ENCODE measurements at places on chromosomes 12 and 14. TPM values are rescaled to one million over a fixed set of nuclear protein-coding genes. Genes with fewer than 3 reads are reported as not detected.
A peak's percentile ranks its signal among the peaks of the same experiment; 100 is the strongest.

SLC4A8 gene
- 25.8 TPM for total RNA-seq

JAG2 gene
- total RNA-seq: 7.3 TPM

ALDH2 gene
- 91.4 TPM for total RNA-seq

CYP27B1 gene
- 3.1 TPM for total RNA-seq

CEBPE gene
- not detected for total RNA-seq

CLEC4C gene
- not detected for total RNA-seq

PMCH gene
- total RNA-seq: not detected

LALBA gene
- not detected for total RNA-seq

OTOGL gene
- total RNA-seq: 1.4 TPM

LYSET gene
- 20.0 TPM for total RNA-seq

DNA sequence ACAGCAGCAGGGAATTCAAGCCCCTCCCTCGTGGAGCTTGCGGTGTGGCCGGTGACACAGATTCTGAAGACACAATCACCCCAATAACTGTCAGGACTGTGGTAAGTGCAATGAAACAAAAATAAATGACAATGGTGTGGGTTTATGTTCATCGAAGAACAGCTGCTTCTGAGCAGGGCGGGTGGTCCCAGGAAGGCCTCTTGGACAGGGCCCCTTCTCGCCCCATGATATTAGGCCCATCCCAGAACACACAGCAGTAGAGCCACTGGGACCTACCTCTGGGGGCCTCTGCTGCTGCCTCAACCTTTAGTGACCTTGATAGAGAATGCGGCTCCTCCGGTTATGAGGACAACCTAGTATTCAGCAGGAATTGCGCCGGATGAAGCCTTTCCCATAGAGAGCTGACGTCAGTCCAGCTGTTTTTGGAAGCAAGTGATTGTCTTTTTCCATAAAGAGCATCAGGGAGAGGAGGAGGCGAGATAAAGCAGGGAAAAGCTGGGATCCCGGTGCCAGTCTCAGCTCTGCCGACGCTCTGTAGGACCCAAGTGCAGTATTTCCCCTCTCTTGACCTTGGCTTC lies 84.1 kb upstream of the BCL11B start:
- no peaks in the 10 kb centered on the region for H3K36me3 ChIP-seq
- H3K4me1 ChIP-seq: no peaks in the 10 kb centered on the region
- DNase-seq: no peak
- H3K4me3 ChIP-seq: no peak overlapping the region
- no peak overlapping the region for H3K27ac ChIP-seq

GRCh38 chr12:76249501-76249900 lies 98.7 kb downstream of the BBS10 start:
- no peaks in the 10 kb centered on the region for H3K36me3 ChIP-seq

- H3K4me1 ChIP-seq: no peaks in the 10 kb centered on the region
- DNase-seq: no peak
- no peak overlapping the region for H3K4me3 ChIP-seq
- no peaks in the 10 kb centered on the region for H3K27me3 ChIP-seq
These were observed 658.7 kb downstream of the SOX5 start for GRCh38 chr12:23290627-23291330.

DNA sequence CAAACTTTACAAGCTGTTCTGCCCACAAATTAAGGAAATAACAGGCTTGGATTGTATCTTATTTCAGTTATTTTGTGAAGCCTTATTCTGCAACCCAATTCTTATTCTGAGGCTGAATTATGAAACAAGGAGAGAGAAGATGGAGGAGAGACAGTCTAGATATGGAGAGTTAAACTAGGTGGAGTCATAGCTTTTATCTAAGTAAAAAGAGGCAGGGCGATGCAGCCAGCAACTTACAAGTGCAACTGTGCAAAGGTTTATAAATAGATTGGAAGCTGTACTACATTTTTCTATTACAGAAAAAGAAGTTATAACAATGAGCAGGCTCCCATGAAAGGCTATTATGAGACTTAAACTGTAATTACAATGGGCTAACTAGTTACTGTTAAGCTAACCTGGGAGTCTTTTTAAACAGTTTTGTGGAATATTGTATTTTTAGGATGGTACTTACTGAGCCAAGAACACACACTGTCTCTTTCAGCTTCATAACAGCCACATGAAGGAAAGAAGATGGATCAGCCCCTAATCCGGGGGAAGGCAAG lies 22.4 kb downstream of the NID2 start:
- no peaks in the 10 kb centered on the region for H3K36me3 ChIP-seq
- H3K4me3 ChIP-seq: no peak overlapping the region
- DNase-seq: no peak
- H3K27ac ChIP-seq: no peak overlapping the region
- H3K27me3 ChIP-seq: no peaks in the 10 kb centered on the region

- H3K4me1 ChIP-seq: peaks cover under 1% of the 10 kb centered on the region
- no peaks in the 10 kb centered on the region for H3K27me3 ChIP-seq
- DNase-seq: no peak
- no peak overlapping the region for H3K4me3 ChIP-seq
- H3K36me3 ChIP-seq: no peaks in the 10 kb centered on the region
These were observed 163.2 kb upstream of the HIF1A start for GRCh38 chr14:61532123-61532505.

- no peaks in the 10 kb centered on the region for H3K4me1 ChIP-seq
- no peak overlapping the region for H3K4me3 ChIP-seq
- H3K36me3 ChIP-seq: peaks cover 51% of the 10 kb centered on the region
- DNase-seq: no peak
These were observed 39.8 kb upstream of the GPR68 start for GRCh38 chr14:91284146-91284790.

GRCh38 chr12:114762490-114763110 lies 78.6 kb upstream of the TBX3 start:
- H3K4me1 ChIP-seq: no peaks in the 10 kb centered on the region
- no peaks in the 10 kb centered on the region for H3K27me3 ChIP-seq
- no peak overlapping the region for H3K27ac ChIP-seq

GRCh38 chr12:44874981-44875416 lies 1.1 kb downstream of the NELL2 start:
- H3K4me1 ChIP-seq: peaks cover 5% of the 10 kb centered on the region
- peak overlapping the region; percentile 86 for H3K4me3 ChIP-seq
- peak; percentile 84 for DNase-seq

GRCh38 chr14:77151245-77151644 lies 9.7 kb upstream of the ZDHHC22 start:
- H3K4me3 ChIP-seq: no peak overlapping the region
- H3K27ac ChIP-seq: no peak overlapping the region
- no peaks in the 10 kb centered on the region for H3K4me1 ChIP-seq

- no peaks in the 10 kb centered on the region for H3K27me3 ChIP-seq
- peaks cover 71% of the 10 kb centered on the region for H3K36me3 ChIP-seq
- no peaks in the 10 kb centered on the region for H3K4me1 ChIP-seq
- no peak overlapping the region for H3K4me3 ChIP-seq
- H3K27ac ChIP-seq: no peak overlapping the region
- DNase-seq: no peak
These were observed 7.6 kb downstream of the M6PR start for GRCh38 chr12:8941691-8942478.

GRCh38 chr12:64665514-64665913 lies 55.2 kb downstream of the RASSF3 start:
- no peaks in the 10 kb centered on the region for H3K27me3 ChIP-seq
- H3K4me3 ChIP-seq: no peak overlapping the region
- peaks cover 27% of the 10 kb centered on the region for H3K4me1 ChIP-seq
- no peaks in the 10 kb centered on the region for H3K36me3 ChIP-seq

DNA sequence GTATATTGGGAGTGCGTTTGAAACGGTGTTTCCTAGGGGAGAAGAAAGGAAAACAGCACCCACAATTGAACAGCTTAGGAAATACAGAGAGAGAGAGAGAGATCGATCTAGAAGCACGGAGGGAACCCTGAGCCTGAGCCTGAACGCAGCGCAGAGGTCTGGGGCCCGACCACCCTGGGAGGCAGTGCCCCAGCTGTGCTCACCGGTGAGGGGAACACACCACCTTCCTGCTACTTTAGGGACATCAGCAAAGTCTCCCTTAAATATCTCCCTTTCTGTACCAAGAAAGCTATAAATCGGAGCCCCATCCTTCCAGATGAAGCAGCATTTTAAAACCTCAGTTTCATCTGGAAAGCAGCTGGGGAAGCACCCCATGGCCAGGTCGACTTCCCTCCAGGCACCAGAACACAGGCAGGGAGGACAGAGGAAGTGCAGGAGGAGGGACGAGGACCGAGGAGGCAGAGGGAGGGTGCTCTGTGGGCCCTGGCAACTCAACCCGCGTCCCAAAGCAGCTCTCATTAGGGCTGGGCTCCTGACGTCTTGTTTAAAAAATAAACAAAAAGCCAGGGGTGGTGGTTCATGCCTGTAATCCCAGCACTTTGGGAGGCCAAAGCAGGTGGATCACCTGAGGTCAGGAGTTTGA lies 12.2 kb downstream of the RIMBP2 start:
- H3K27me3 ChIP-seq: no peaks in the 10 kb centered on the region
- no peaks in the 10 kb centered on the region for H3K36me3 ChIP-seq
- H3K27ac ChIP-seq: no peak overlapping the region
- DNase-seq: peak; percentile 44
- no peak overlapping the region for H3K4me3 ChIP-seq
- no peaks in the 10 kb centered on the region for H3K4me1 ChIP-seq

GRCh38 chr12:94750864-94751263 lies 100.5 kb upstream of the TMCC3 start:
- H3K27ac ChIP-seq: no peak overlapping the region
- H3K27me3 ChIP-seq: peaks cover 13% of the 10 kb centered on the region
- no peaks in the 10 kb centered on the region for H3K4me1 ChIP-seq
- H3K36me3 ChIP-seq: no peaks in the 10 kb centered on the region

- no peak overlapping the region for H3K27ac ChIP-seq
- H3K36me3 ChIP-seq: no peaks in the 10 kb centered on the region
- H3K27me3 ChIP-seq: peaks cover 9% of the 10 kb centered on the region
- H3K4me1 ChIP-seq: no peaks in the 10 kb centered on the region
These were observed 103.7 kb downstream of the TBX3 start for GRCh38 chr12:114580306-114580705.

DNA sequence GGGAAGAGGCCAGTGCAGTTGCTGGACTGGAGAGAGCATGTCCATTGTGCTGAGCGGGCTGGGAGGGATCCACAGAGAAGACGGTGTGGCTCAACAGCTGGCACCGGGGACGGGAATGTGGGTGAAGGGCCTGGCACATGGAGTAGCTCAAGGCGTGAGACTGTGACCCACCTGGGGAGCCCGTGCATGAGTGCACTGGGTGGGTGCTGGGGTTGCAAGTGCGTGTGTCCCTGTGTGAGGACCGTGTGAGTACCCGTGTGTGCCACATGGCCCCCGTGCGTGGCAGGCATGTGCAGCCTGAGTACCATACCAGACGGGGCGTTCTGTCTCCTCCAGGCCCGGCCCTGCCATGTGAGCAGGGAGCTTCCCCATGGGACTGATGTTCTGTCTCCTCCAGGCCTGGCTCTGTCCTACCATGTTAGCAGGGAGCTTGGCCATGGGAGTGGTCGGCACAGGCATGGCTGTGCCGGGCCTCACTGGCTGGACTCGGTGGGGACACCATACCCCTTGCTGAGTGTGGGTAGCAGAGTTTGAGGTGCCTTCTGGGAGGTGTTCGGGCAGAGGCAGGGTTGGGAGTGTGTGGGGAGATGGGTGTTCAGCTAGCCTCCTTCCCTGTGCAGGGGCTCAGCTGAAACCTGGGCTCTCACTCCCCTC lies 234.4 kb downstream of the TMEM121 start:
- no peaks in the 10 kb centered on the region for H3K4me1 ChIP-seq
- H3K36me3 ChIP-seq: no peaks in the 10 kb centered on the region
- H3K27me3 ChIP-seq: no peaks in the 10 kb centered on the region
- H3K27ac ChIP-seq: no peak overlapping the region
- DNase-seq: no peak

GRCh38 chr12:7758766-7759140 lies 6.3 kb upstream of the NANOGNB start:
- no peak overlapping the region for H3K27ac ChIP-seq
- H3K4me3 ChIP-seq: no peak overlapping the region
- H3K4me1 ChIP-seq: no peaks in the 10 kb centered on the region
- no peaks in the 10 kb centered on the region for H3K36me3 ChIP-seq
- no peaks in the 10 kb centered on the region for H3K27me3 ChIP-seq

DNA sequence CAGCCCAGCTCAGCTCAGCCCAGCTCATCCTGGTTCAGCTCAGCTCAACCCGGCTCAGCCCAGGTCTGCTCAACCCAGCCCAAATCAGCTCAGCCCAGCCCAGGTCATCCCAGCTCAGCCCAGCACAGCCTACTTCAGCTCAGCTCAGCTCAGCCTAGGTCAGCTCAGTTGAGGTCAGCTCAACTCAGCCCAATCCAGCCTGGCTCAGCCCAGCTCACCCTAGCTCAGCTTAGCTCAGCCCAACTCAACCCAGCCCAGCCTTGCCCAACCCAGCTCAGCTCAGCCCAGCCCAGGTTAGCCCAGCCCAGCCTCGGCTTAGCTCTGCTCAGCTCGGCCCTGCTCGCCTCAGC lies 332.3 kb downstream of the TMEM121 start:
- no peaks in the 10 kb centered on the region for H3K4me1 ChIP-seq
- DNase-seq: peak; percentile 3
- H3K27me3 ChIP-seq: no peaks in the 10 kb centered on the region
- H3K36me3 ChIP-seq: no peaks in the 10 kb centered on the region
- no peak overlapping the region for H3K4me3 ChIP-seq
- no peak overlapping the region for H3K27ac ChIP-seq

DNA sequence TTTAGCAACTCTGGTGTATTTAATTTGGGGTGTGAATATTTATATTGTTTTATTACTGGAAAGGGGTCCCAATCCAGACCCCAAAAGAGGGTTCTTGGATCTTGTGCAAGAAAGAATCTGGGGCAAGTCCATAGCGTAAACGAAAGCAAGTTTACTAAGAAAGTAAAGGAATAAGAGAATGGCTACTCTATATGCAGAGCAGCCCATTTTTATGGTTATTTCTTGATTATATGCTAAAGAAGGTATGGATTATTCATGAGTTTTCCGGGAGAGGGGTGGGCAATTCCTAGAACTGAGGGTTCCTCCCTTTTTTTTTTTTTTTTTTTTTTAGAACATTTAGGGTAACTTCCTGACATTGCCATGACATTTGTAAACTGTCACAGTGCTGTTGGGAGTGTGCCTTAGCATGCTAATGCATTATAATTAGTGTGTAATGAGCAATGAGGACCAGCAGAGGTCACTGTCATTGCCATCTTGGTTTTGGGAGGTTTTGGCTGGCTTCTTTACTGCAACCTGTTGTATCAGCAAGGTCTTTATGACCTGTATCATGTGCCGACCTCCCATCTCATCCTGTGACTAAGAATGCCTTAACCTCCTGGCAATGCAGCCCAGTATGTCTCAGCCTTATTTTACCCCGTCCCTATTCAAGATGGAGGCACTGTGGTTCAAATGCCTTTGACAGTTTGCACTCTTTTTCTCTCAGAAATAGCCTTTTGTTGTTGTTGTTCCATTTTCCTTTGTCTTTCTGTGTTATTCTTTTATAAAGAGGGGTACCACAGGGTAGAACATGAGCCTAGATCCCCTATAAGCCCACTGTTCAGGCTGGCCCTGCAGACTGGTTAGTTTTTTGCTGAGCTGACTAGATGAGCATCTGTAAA lies 75.5 kb upstream of the DCD start:
- DNase-seq: peak; percentile 76
- no peak overlapping the region for H3K4me3 ChIP-seq
- H3K27ac ChIP-seq: no peak overlapping the region
- H3K36me3 ChIP-seq: no peaks in the 10 kb centered on the region

DNA sequence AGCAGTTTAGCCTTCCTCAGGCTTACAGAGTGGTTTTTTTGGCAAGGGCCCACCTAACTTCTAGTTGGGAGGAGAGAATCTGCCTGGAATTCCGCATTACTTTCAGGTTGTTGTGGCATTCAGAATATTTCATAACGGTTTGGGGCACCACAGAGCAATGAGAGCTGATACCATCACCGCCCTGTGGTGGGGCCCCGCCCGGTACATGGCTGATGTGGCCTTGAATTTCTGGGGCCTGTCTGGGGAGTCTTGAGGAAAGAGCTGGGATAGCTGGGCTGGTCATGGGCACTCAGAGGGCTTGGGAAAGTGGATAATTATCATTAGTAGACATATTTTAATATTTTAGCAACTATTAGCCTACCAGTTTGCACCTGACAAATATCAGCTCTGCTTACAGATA lies 4.2 kb downstream of the TESPA1 start:
- H3K27me3 ChIP-seq: no peaks in the 10 kb centered on the region
- DNase-seq: no peak
- H3K4me1 ChIP-seq: no peaks in the 10 kb centered on the region
- H3K36me3 ChIP-seq: no peaks in the 10 kb centered on the region

All from endodermal cell (in vitro differentiated cells).